ENCODE measurements at places on chromosomes 6 and 20.

- DNase-seq, result no peak
Observed at GRCh38 chr6:8888468-8888867, 453.1 kb upstream of the SLC35B3 start.

DNA sequence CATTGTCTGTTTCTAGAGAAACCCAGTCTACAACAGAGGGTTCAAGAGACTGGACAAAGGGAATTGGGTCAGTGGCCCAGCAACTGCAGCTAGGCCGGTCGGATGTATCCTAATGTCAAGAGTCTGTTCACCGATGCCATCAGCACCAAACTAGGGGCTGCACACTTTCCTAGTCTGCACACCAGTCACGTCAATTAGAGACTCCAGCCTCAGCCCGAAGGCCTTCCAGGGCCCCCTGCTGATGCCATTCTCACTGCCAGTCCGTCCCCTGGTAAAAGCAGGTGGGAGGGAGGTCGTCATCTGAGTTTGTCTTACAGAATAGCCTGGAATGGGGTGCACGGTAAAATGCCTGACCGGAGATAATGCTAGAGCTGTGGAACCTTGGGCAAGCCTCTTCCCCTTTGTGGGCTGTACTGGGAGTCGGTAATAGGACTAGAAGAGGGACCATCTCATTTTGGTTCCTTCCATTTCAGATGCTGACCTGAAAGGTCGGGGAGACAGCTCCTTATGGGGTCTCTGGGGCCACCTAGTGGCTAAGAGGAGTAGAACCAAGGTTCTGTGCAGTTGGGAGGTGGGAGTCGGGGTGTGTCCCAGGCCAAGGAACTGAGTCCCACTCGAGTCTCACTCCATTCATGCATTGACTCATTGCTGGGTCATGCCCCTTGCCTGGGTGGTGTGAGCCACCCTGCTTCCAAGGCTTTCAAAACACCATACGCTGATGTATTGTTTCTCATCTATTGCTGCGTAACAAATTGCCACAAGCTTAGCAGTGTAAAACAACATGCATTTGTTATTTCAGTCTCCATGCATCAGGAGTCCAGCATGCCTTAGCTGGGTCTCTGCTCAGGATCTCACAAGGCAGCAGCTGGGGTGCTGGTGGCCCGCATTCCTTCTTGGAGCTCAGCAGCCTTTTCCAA, 5.1 kb downstream of the SOX12 start:
- DNase-seq, result peak; percentile 30

DNA sequence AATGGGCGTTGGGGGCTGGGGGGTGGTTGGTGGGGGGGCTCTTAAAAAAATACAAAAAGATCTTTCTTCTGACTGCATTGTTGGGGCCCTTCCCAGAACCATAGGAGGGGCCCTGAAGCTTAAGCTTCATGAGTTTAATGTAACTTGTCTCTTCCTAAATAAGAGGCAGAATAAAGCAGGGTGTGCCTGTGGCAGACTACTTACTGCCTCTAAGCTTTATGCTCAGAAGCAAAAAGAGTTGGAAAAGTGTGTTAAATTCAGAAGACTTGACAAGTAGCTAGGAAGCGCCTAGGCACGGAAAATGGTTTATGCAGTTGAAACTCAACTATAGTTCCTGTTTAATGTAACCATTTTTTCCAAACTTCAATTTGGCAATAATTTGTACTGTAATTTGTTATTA, 44.5 kb downstream of the TIAM2 start:
- DNase-seq, result no peak

- no peak for DNase-seq
Observed at GRCh38 chr20:61847420-61847748, 218.3 kb downstream of the TAF4 start.

- DNase-seq, result no peak
Observed at GRCh38 chr6:818196-818595, 125.3 kb upstream of the EXOC2 start.

GRCh38 chr6:90109141-90109540, 187.5 kb downstream of the BACH2 start:
- DNase-seq, result no peak

GRCh38 chr6:4018924-4019236, 60.1 kb downstream of the FAM217A start:
- DNase-seq, result no peak

GRCh38 chr6:133730881-133731280, 158.0 kb upstream of the TCF21 start:
- no peak for DNase-seq

- DNase-seq, result no peak
Observed at GRCh38 chr6:130679684-130680083, 147.5 kb upstream of the SMLR1 start.

DNA sequence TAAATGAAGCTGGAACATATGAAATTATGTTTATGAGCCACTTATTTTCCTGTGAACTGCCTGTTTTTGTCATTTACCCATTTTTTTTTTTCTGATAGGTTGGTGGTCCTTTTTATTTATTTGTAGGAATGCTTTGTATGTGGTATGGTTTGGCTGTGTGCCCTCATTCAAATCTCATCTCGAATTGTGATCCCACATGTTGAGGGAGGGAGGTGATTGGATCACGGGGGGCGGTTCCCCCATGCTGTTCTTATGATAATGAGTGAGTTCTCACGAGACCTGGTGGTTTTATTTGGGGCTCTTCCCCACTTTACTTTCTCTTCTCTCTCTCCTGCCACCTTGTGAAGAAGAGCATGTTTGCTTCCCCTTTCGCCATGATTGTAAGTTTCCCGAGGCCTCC, 77.3 kb downstream of the CDH26 start:
- no peak for DNase-seq

DNA sequence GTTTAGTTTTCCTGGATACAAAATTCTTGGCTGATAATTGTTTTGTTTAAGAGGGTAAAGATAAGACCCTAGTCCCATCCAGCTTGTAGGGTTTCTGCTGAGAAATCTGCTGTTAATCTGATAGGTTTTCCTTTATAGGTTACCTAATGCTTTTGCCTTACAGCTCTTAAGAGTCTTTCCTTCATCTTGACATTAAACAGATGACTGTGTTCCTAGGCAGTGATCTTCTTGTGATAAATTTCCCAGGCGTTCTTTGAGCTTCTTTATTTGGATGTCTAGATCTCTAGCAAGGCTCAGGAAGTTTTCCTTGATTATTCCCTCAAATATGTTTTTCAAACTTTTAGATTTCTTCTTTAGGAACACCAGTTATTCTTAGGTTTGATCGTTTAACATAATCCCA, 134.0 kb downstream of the MAP3K4 start:
- DNase-seq, result no peak

DNA sequence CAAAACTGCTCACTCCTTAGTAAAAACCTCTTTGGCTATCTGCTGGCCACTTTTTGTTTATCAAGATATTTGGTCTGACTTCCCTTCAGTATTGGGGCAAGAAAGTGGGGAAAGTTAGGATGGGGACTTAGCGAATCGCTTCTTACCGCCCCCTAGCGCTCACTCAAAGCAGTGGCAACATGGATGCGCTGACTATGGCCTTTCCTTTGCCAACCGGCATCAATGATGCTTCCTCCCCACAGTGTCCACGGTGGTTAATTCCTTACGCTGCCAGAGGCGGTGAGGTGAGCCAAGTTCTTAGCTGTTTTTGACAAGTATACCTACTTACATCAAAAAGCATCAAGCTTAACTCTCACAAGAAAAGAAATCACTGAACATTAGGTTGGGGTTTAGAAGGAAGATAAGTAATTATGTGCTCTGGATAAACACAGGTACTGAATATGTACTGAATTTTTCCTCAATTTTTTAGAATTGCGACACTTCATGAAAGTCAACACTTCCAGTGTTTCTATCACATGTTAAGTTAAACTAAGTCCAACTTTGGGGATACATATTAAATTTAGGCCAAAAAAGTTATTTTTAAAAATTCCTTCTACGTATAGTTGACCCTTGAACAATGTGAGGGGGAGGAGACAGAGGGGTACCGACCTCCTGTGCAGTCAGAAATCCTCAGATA, 86.7 kb downstream of the GMDS start:
- no peak for DNase-seq

DNA sequence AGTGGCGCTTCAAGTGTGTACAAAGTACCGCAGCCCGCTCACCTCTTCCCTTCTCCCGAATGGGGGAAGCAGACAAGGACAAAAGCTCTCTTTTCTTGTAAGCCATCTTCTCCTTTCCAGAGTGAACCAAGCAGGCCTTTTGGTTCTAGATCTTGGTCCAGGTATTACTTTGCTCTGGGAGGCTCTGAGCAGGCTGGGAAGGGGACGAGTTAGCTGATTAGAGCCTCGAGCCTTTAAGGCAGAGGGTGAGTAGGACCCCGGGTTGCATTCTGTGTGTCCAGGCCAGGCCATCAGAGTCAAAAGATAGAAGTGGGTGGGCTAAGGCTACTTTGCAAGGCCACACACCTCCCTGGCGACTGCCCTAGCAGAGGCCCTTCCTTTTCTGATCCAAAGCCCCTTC, 57.6 kb downstream of the GTF2H5 start:
- DNase-seq, result no peak

- no peak for DNase-seq
Observed at GRCh38 chr20:33606118-33606771, 55.9 kb upstream of the C20orf144 start.

DNA sequence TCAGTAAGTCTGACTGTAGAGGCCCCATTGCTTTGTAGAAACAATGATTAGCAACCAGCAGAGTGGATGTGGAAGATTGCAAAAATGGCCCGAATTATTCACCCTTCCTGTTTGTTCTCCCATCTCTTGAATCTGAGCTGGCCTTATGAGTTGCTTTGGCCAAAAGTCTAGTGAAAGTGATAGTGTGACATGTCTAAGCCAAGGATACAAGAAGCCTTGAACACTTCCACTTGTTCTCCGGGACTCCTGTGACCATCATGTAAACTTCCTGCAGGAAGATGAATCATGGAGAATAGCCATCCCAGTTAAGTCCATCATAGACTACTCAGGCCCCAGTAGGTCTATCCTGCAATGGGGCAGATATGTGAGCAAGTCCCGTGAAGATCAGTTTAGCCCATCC, 252.0 kb upstream of the JAG1 start:
- no peak for DNase-seq

DNA sequence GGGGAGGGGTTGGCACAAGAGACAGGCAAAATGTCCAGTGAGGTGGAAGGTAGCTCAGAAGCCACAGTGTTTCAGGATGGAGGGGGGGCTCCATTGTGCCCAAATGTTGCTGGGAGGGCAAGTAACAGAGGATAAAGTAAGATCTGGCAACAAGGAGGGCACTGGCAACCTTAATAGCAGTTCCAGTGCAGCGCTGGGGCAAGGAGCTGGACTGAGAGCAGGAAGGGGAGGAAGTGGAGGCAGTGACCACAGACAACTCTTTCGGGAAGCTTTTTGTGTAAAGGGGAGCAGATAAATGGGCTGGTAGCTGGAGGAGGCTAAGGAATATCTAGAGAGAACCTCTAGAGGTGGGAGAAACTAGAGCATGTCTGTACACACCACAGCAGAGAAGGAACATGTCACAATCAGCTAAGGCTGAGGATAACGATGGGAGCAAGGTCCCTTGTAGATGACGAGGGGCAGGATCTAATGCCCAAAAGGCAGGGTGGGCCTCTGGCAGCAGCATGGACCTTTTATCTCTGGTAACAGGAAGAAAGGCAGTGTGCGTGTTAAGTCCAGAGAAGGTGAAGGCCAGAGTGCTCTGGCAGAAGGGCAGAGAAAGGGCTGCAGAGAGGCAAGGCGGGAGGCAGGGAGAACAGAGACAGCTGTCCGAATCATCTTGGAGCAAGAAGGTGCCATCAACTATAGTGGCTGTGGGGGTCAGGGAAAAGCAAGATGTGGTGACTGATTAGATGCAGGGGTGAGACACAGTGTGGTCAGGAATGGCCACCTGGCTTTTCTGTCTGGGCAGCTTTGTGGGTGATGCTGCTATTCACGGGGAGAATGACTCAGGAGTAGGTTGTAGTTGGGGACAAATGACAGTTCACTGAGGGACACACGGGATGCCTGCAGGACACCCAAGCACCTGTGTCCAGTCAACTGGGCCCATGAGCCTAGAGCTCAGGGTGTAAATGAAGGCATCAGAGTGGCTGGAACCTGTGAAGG, 17.4 kb downstream of the TMEM242 start:
- DNase-seq, result no peak

DNA sequence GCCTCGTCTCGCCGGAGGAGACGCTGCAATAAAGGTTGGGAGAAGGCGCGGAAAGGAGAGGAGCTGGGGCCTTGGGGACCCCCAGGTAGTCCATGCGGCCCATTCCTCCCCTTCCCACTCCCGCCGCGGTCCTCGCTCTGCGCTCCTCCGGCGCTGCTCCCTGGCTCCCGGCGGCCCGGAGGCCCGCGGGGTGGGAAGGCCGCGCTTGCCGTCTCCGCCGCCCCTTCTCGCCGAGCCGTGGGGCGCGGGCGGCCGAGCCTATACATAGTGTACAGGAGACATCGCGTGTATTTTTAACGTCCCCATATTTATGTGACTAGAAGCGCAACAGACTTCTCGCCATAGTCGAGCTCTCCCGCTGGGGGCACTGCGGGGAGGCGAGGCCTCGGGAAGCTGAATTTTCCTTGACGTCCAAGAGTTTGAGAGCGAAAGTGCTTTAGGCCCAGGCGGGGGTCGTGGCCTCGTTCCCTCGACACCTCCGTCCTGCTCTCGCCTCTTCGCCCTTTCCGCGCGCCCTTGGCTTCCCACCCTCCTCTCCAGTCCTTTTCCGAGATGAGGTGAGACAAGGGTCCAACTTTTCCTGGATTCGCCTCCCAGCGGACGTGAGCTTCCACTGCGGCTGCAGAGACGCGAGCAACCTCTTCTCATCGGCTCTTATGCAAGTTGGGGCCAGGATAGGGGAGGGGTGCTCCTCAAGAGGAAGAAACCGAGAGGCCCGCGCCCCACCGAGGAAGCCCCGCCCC, 29.0 kb downstream of the SLC12A5 start:
- no peak for DNase-seq

- no peak for DNase-seq
Observed at GRCh38 chr20:11777387-11778205, 140.1 kb upstream of the BTBD3 start.

DNA sequence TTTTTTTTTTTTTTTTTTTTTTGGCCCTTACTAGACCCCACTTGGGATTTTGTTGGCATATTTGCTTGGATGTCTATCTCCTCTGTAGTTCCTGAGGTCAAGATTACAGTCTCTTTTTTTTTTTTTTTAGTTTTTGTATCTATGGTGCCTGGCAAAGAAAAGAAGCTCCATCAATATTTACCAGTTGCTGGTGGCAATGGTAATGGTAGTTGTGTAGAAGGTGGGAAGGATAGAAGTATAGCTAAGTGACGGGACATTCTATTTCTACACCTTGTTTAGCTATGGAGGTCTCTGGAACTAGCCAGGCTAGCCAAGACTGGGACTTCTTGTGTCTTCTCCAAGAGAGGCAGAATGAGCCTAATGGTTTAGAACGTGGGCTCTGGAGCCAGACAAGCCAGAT, 42.2 kb upstream of the TNFAIP3 start:
- no peak for DNase-seq

GRCh38 chr6:131173680-131174079, 38.4 kb downstream of the AKAP7 start:
- DNase-seq, result no peak

DNA sequence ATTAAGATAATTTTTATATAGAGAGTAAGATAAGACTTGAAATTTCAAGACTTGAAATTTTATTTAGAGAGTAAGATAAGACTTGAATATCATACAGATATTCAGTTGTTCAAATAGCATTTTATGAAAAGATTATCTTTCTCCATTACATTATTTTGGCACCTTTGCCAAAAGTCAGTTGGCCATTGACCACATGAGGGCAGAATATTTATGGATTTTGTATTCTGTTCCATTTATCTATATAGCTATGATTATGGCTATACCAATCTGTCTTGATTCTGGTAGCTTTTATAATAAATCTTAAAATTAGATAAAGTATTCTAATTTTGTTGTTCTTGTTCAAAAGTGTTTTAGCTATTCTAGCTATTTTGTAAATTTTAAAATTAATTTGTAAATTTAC, 537.9 kb upstream of the GJE1 start:
- no peak for DNase-seq
